Effector memory CD4-positive, alpha-beta T cell (primary cell): ENCODE measurements at places on chromosomes 3 and 15.
A peak's percentile ranks its signal among the peaks of the same experiment; 100 is the strongest.

DNA sequence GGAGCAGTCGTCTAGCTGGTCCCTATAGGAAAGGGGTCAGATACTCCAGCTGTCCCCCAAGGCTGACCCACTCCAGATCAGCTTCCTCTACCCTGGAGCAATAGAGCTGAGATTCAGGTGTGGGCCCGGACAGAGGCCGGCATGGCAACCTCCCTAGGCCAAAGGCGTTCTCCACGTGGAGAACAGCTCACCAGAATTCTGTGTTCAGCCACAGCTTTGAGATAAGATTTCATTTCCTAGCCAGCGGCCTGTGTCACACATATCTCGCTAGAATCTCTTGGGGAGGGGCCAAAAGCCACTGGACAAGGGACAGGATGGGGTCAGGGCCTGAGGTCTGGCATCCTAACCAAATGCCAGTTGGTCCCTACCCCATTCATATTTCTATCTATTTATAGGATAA, 20.1 kb downstream of the SRGAP3 start:
- DNase-seq = no peak

DNA sequence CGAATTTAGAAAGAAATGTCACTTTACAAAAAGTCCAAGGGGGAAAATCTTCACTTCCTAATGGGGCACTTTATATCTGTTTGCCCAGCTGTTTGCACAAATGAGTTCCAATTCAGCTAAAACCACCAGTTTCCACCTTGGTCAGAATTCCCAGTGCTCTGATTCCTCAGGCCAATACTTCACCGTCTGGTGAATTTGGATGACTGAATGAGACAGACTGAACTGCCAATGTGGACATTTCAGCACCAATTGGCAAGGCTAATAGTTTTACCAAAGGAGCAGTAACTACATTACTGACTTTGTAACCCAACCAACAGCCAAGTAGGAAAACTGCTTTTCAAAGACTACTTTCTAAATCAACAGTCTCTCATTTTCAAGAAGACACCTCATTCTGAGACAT, 51.8 kb downstream of the ABI3BP start:
- no peak for DNase-seq

DNA sequence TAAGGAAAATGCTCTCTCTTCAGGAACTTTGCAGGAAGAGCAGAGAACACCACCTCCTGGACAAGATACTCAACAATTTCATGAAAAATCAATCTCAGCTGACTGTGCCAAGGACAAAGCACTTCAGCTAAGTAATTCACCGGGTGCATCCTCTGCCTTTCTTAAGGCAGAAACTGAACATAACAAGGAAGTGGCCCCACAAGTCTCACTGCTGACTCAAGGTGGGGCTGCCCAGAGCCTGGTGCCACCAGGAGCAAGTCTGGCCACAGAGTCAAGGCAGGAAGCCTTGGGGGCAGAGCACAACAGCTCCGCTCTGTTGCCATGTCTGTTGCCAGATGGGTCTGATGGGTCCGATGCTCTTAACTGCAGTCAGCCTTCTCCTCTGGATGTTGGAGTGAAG, 200.5 kb downstream of the AKAP13 start:
- peak; percentile 37 for DNase-seq

DNA sequence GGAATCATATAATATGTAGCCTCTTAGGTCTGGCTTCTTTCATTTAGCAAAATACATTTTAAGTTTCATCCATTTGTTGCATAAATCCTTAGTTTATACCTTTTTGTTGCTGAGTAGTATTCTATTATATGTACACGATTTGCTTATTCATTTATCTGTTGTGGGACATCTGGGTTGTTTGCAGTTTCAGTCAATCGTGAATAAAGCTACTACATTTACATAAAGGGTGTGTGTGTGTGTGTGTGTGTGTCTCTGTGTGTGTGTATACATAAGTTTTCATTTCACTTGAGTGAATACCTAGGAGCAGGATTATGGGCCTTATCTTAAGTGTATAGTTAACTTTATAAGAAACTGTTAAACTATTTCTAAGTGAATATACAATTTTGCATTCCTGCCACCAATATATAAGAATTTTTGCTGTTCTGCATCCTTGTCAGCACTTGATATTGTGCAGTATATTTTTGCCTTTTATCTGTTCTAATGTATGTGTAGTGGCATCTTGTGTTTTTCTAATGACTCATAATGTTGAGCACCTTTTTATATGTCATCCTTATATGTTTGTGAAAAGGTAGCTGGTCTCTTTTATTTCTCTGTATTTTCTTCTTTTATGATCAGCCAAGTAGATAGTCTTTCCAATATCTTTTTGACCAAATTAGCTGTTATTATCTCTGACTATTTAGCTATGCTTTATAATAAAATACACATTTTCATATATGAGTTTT, 55.0 kb downstream of the GLCE start:
- no peak for DNase-seq

DNA sequence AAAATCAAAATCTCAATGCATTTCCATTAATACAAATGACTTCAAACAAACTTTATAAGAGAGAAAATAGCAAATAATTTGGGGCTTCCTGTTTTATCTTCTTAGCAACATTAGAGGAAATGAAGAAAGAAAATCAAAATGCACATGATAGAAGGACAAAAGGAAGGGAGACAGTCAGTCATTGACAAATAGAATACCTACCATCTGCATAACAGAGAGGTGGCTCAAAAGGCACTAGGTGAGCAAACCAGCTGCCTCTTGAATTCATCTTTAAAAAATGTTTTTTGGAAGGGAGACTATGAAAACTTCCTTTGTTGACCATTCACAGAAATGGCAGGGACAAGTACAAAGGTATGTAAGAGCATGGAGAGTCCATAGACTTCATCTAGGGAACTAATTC, 9.4 kb downstream of the NMNAT3 start:
- no peak for DNase-seq

DNA sequence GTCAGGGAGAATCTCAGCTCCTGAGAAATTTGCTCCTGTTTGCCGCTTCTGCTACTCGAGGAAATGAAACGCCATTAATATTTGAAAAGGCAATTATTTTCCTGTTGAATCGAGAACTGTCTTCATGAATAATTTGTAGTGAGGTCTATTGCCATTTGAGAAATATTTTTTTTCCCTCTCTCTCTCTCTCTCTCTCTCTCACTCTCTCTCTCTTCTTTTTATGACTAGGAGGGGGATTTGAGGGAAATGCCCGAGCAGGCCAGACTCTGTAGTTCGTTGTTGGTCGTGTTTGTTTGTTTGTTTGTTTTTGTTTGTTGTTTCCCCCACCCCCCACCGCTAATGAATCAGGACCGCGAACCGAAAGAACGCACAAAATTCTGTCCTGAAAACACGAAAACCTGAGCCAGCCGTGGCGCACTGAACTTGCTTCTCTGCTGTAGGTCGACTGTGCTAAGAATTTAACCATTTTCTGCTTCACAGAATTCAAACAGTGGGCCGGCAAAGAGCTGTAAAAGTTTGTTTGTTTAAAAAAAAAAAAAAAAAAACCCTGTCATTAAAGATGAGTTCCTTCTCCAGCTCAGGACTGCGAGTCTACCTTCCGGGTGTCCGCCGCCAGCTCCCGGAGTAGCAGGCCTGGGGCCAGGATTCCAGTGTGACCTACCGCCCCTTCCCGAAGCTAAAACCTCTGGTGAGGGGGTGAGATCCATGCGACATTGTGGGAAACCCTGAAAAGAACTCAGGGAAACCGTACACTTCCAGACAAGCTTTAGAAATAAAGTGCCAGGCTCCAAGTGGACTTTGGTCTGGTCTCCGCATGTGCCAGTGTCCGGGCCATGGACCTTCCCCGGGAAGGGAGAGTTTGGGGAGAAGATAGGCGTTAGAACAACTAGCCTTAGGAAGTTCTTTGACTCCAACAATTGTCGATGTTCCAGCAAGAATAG, 12.1 kb downstream of the ZIC4 start:
- DNase-seq = no peak

DNA sequence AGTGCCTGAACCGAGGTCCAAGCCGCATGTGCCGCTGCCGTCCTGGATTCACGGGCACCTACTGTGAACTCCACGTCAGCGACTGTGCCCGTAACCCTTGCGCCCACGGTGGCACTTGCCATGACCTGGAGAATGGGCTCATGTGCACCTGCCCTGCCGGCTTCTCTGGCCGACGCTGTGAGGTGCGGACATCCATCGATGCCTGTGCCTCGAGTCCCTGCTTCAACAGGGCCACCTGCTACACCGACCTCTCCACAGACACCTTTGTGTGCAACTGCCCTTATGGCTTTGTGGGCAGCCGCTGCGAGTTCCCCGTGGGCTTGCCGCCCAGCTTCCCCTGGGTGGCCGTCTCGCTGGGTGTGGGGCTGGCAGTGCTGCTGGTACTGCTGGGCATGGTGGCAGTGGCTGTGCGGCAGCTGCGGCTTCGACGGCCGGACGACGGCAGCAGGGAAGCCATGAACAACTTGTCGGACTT, 7.1 kb downstream of the DLL4 start:
- no peak for DNase-seq

GRCh38 chr3:182692695-182693094, 100.6 kb upstream of the ATP11B start:
- DNase-seq = no peak

GRCh38 chr15:84766461-84767035, 18.2 kb downstream of the ZNF592 start:
- DNase-seq = no peak

DNA sequence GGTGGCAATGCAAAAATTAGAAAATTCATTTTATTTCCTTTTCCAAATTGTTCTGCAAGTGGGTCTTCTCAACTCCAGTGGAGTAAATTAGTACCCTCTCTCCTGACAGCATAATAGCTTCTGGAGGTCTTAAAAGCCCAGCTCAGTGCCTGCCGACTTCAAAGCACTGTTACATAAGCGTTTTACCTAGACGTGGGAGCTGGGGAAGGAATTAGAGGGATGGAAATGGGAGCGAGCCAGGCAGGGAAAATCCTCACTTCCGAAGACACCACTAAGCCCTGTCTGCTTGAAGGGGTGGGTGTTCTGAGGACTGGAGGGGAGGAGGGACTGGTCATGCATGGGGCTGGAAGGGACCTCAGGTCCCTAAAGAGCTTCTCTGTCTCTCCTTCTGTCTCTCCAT, 77.2 kb upstream of the SLC6A1 start:
- no peak for DNase-seq

DNA sequence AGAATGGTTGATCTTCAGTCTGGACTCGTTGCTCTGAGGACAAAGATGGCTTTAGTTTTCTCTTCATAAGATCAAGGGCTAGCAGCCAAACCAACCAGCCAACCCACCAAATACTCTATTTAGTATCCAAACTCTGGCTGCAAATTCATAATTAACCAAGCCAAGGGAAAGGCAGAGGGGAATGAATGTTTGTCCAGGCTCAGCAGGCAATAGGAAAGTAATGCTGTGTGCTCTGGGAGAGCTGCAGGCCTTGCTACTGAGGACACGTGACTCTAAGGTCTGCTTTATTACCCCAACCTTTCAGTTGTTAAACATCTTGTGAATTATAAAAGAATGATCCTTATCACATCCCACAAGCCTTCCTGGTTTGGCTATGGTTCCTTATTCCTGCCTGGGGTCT, 52.3 kb upstream of the GALNT15 start:
- DNase-seq = no peak

GRCh38 chr3:171874879-171875278, 31.7 kb downstream of the TMEM212 start:
- DNase-seq = no peak

DNA sequence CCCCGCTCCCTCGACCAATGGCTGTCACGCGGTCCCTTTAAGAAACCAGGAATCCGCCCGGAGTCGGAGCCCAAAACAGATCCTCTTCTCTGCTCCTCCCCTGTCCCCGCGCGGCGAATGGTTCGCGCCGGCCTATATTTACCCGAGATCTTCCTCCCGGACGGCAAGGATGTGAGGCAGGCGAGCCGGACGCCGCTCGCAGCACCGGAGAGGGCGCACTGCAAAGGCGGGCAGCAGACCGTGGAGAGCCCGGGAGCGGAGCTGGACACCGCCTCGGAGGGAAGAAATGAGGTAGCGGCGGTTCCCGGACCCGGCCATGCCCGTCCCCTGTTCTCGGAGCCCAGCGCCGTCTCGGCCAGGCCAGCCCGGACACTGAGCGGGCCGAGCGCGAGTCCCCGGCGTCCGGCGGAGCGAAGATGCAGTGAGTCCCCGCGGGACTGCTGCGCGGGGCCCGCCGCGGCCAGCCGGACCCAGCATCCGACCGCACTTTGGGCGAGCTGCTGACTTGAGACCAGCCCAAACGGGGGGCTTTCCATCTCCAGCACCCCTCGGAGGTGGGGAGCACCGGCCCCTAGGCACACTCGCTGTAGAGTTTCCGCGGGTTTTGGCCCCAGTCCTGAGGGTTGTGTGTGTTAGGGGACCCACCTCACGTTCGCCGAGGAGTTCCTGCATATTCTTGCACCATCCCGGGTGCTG, at the start of gene FAM43A:
Gene FAM43A (plus strand): TSS at position 166 of the 696 bp plus-strand sequence. CDS start 944 bp downstream, outside the sequence.
- DNase-seq = peak; percentile 52

DNA sequence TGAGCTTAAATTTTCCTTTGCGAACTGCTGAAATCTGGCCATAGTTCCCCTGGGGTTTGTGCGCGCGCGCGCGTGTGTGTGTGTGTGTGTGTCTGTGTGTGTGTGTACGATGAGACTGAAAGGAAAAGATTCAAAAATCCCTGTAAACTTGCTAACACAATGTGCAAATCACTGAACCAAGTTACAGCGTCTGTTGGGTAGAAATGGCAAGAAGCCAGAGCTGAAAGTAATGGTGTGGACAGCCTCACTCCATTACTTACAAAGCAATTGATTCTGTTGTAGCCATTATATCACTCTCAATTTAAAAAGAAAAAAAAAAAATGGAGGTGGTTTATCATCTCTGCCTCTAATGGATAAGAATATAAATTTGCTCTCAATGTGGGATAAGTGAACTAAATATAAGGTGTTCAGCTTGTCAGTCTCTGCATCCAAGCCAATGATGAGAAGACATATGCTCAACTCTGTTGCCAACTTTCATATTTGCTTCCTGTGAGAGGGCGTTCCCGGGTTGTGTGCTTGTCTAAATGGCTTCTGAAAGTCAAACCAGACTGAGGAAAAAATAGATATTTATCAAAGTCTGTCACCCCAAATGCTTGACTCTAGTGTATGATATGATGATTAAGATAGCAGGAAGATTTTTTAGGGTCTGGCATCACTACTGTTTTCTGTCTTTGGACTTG, 422.2 kb downstream of the ZNF385D start:
- DNase-seq = no peak

- no peak for DNase-seq
Measured at GRCh38 chr3:123379041-123379830, 69.7 kb downstream of the ADCY5 start.

- no peak for DNase-seq
Measured at GRCh38 chr3:54783611-54784010, 144.2 kb downstream of the LRTM1 start.

GRCh38 chr15:42577514-42578031, 2.2 kb downstream of the STARD9 start:
- no peak for DNase-seq

- no peak for DNase-seq
Measured at GRCh38 chr15:50134524-50135024, 15.5 kb upstream of the ATP8B4 start.

DNA sequence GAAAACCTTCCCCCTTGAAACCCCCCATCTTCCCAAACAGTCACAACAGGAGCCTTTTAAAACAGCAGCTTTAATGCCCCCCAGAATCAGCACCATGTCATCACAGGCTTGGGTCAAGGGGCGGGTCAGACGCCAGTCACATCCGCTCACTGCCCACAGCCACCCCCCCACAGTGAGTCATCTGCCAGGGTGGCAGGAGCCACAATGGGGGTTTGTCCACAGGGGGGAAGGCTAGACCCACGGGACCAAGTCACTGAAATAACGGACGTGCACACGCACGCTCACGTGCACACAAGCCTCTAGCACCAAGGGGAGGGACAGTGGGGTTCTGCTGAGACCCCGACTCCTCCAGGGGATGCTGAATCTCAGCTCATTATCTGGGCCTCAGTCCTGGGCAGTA, 441 bp upstream of the UCN2 start:
- no peak for DNase-seq

GRCh38 chr3:18237251-18238005, 187.7 kb downstream of the SATB1 start:
- DNase-seq = no peak
